ENCODE measurements at places on chromosomes 4 and X.

- no peak for DNase-seq
Measured at GRCh38 chr4:3440011-3440410, 1.8 kb upstream of the HGFAC start.

GRCh38 chr4:85408301-85408700 lies 66.6 kb upstream of the ARHGAP24 start:
- no peak for DNase-seq

DNA sequence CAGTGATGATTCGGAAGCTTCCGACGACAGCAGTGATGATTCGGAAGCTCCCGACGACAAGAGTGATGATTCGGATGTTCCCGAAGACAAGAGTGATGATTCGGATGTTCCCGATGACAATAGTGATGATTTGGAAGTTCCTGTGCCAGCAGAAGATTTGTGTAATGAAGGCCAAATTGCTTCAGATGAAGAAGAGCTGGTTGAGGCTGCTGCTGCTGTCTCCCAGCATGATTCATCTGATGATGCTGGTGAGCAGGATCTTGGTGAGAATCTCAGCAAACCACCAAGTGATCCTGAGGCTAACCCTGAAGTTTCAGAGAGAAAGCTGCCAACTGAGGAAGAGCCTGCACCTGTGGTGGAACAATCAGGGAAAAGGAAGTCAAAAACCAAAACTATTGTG lies 14.2 kb downstream of the CXCR3 start:
- DNase-seq, result no peak

DNA sequence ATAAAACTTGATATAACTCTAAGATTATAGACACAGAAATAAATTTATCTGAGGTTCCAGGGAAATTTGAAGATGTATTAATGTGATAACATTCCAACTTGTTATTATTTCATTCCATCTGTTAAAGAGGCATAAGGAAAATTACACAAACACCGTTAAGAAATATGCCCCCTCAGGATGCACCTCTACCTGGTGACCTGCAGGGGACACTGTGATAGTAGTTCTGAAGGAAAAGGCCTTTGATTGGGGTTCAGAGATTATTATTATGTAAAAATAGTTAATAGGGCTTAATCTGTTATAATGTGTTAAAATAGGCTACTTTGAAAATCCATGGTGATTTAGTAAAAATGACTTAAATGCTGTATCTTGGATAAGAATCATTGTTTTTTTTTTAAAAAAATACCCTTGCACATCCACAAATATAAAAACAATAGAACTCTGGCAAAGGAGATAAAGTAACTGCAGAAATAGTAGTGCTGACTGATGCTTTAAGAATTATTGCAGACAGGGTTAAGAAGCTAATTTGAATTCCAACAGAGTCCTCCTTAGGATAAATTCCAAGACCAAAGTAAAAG lies 6.1 kb upstream of the ABRAXAS1 start:
- DNase-seq, result no peak

DNA sequence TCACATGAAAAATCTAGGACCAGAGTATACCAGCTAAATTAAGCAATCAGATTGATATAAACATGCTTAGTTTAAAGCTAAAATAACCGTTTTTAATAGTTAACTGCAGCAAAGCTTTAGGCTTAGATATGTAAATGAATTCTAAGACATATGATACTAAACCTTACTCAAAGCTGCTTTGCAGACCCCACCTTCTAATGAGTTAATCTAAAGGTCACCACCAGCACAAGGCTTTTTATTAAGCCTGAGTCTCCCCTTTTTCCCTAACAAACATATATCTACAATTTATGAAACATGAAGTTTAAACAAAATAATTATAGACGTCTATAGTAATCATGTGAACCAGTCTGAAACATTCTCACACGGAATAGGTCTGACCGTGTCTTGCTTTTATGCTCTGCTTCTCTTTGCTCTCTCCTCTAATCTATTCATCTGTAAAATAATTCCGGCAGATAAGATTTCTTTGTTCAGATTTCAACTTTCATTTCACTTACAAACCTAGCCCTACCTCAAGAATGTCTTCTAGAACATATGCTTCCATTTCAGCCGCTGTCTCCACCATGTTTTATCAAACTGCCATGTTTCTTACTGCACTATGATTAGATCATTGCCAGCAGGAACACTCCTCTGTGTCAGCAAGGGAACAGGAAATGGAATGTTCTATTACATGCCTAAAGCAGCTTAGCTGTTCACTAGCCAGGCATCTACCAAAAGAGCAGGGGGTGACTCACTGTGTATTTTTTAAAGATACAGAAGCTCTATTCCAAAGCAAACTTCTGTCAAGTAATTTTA lies 35.9 kb downstream of the ANKRD17 start:
- DNase-seq, result peak; percentile 81

GRCh38 chr4:181959121-181959520 lies 284.1 kb upstream of the TENM3 start:
- no peak for DNase-seq

- no peak for DNase-seq
Measured at GRCh38 chr4:40199999-40200874, 3.4 kb downstream of the RHOH start.

- no peak for DNase-seq
Measured at GRCh38 chr4:169366821-169367220, 96.1 kb upstream of the SH3RF1 start.

DNA sequence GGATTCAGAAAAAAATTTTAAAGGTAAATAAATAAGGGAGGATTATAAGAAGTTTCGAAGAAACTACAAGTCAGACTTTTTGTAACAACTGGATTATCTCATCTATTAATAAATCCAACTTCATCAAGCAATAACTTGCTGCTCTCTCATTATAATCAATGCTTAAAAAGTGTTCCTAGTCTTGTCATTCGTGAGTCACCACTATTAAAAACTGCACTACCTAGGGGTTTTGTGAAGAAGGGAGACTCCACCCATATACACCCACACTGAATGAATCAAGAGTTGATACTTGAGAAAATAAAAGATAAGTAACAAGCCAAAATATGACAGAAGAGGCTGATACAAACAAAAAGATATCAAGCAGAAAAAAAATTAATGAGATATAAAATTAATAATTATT lies 360.5 kb downstream of the ZNF674 start:
- no peak for DNase-seq

DNA sequence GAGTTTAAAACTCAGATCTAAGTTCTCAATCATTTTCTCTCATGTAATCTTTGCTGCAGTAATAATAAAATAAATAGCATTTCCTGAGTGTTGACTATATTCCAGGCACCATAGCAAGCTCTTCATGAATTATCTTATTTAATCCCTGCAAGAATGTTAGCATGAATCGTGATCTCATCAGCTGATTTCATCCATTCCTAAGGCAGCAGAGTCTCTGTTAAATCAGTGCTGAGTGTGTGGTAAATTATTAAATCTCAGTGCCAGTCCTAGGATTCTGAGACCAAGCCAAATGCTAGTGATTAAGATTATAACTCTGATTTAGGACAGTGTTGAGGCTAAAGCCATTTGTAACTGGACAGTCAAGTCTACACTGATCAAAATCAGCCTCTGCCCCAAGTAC lies 240.3 kb upstream of the TAPT1 start:
- no peak for DNase-seq

DNA sequence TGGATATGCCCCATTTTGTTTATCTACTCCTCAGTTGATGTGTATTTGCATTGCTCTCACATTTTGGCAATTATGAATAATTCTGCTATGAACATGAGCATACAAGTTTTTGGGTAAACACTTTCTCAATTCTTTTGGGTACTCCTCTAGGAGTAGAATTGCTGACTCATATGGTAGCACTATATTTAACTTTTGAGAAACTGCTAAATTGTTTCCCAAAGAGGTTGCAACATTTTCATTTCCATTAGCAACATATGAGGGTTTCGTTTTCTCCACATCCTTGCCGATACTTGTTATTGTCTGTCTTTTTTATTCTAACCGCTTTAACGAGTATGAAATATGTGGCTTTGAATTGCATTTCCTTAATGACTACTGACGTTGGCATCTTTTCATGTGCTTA lies 185.4 kb downstream of the TSPAN5 start:
- DNase-seq, result no peak

DNA sequence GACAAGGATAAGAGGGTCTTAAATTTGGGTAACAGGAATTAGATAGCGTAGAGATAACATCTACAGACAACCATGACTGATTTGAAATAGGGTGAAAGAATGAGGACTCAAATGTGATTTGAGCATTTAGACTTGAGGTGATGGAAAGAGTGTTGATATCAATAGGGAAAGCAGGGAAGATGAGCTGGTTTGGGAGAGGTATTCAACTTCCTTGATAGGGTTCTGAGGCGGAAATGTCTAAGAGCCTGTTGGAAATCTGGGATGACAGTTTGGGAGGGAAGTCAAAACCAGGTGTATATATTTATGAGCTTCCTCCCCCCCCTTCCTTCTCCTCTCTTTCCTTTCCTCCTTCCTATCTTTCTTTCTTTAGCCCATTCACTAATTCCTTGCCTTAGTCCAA lies 36.5 kb downstream of the KLHL15 start:
- DNase-seq, result no peak

- DNase-seq, result no peak
Measured at GRCh38 chr4:54062392-54062791, 2.0 kb downstream of the CHIC2 start.

DNA sequence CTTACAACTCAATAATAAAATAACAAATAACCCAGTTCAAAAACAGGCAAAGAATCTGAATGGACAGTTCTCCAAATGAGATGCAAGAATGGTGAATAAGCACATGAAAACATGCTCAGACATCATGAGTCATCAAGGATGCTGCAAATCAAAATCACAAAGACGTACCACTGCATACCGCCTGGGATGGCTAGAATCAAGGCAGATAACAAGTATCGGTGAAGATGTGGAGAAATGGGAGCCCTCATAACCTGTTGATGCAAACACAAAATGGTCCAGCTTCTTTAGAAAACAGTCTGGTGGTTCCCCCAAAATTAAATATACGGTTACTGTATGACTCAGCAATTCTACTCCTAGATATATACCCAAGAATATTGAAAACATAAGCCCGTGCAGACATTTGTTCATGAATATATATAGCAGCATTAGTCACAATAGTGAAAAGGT lies 32.5 kb downstream of the AKAP4 start:
- no peak for DNase-seq

DNA sequence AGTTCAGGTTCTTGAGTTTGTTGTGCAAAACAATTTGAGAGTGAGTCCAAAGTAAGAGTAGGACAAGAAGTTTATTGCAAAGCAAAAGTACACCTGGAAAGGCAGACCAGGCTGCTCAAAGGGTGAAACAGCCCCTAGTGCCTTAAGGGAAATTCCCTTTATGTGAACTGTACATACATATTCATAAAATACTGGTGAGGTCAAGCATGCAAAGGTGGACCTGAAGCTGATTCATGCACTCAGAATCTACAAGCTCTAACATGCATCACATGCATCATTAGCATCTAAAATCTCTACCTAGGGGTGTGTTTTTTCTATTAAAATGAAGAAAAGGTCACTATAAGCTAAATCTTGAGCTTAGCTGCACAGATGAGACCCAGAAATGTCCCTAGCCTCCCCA lies 266.9 kb downstream of the SPATA18 start:
- DNase-seq, result no peak

DNA sequence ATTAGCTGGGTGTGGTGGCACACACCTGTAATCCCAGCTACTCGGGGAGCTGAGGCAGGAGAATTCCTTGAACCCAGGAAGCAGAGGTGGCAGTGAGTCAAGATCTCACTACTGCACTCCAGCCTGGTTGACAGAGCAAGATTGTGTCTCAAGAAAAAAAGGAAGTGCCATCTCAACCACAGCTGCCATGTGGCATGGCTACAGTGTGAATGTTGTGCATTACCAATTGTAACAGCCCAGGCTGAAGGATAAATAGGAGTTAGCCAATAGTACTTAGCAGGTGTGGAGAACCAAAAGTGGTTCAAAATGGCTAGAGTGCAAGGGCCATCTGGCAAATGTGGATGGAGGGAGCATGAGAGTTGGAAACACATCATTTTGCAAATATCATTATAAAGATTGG lies 28.9 kb downstream of the SLC25A5 start:
- no peak for DNase-seq

DNA sequence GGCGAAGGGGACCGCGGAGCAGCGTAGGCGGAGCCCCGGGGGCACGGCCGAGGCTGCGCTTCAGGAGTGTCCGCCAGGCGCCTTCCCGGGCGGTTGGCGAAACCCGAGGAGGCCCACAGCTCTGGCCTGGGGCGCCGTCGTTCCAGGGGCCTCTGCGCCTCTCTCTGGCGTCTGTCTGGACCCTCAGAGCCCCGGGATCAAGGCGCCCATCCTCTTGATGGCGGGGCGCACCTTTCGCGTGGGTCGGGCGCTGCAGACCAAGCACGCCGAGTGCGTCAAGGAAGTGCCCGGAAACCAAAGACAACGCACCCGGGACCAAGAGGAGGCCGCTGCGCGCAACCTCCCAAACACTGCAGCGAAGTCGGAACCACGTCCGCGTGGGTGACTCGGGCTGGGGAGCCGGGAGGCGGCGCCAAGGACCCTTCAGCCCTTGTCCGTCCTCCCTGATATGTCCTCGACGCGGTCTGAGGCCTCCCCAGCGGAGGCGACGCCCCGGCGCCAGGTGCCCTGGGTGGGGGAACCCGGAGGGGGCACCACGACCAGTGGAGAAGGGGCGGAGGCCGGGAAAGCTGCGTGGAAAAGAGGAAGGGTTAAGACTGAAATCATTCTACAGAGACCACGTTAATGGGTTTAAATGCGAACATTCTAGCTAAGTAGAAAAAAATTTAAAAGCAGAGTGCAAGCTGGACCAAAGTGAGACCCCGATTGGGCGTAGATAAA lies 9.9 kb downstream of the HMX1 start:
- no peak for DNase-seq

DNA sequence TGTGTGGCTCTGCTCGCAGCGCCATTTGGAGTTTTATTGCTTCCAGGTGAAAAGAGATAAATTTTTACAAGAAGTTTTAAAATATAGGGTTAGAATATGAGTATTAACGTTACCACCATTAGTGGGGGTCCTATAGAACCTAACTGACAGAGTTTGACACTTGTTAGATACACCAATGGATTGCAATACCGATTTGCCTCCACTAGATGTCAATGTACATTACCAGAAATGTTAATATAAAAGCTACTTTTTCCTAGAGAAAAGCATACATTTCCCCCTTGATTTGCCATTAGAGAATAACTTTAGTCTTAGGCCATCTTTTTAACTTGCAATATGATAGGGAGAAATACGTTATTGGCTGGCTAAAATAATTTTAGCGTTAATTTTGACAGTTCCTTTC lies 108.4 kb downstream of the LINC00632 start:
- DNase-seq, result peak; percentile 1

- no peak for DNase-seq
Measured at GRCh38 chr4:76212851-76213414, 691 bp downstream of the SCARB2 start.
